ENCODE measurements at places on chromosomes 16 and 17.

GRCh38 chr16:67934306-67935100 lies 2.1 kb downstream of the PSMB10 start:
- DNase-seq: no peak

DNA sequence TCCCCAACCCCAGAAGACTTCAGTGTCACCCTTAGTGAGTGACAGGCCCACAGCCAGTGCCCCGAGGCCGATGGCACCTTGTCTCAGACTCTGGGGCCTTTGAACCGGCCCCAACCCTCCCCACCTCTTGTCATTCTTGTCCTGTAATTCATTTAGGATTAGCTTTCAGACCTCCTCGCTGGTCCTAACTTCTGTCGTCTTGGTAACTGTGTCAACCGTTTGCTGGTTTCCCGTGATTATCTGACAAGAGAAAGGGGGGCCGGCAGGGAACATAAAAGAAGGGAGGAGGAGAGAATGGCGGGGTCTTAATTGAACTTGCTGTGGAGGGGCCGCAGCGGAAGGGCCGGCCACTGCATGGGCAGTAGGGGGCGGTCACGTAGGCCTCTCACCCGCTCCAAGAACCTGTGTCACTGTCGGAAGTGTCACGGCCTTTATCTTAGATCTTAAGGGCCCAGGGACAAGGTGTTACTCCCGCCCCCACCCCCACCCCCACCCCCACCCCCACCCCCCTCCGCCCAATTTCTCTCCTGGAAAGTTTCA lies 46.5 kb upstream of the GSE1 start:
- DNase-seq: no peak

DNA sequence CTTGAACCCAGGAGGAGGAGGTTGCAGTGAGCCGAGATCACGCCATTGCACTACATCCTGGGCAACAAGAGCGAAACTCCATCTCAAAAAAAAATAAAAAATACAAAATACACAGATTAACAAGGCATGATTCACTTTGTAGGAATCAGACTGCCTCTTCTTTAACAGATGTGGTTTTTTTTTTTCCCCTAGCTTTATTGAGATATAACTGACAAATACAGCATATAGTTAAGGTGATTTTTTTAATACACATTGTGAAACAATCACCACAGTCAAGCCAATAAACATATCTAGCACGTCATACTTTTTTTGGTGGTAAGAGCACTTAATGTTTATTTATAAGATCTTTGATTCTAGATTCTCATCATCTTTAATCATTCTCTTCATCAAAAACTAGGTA lies 87.8 kb downstream of the SPAG9 start:
- no peak for DNase-seq

DNA sequence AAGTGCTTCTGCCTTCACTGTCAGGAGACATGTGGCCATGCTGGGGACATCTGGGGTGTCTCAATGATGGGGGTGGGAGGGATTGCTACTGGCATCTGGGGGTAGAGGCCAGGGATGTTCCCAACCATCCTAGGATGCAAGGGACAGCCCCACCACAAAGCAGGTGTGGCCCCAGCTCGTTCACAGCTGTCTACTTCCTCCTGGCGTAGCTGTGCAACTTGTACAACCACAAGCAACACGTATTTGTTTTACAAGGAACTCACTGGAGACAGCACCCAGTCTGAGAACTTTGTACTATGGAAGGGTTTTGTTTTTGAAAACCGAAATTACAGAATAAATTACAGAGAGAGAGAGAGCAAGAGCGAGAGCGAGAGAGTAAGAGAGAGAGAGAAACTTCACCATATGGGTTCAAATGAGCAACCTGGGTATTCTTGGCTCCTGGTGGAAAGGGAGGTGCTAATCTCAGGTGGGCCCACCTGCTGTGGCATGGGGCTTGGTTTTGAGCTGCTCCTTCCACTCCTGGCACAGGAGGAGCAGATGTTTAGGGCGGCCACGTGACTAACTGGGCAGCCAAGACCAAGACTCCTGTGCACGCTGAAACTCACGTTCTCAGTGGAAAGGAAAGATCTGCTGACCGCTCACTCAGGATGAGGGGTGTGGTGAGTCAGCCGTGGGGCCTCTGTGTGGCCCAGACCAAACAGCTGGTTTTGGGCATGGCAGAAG lies 17.5 kb upstream of the TNFRSF13B start:
- DNase-seq: no peak

- DNase-seq: no peak
Measured at GRCh38 chr17:33753452-33753851, 460.4 kb upstream of the ASIC2 start.

DNA sequence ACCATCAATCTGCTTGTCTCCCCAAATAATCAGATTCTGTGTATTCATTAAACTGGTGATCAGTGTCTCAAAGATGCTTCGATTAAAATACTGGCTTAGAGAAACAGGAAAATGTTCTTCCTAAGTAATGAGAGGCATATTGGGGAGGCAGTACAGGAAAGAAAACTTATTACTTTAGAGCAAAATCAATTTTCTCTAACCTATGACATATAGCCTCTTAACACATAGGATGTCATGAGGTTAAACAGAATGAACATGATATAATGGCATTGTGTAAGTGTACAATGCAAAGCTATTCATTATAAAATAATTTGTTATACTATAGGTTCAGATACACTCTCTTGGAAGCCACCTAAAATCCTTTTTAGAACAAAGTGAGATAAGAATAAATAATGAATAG lies 819.3 kb downstream of the KCNJ2 start:
- DNase-seq: no peak

DNA sequence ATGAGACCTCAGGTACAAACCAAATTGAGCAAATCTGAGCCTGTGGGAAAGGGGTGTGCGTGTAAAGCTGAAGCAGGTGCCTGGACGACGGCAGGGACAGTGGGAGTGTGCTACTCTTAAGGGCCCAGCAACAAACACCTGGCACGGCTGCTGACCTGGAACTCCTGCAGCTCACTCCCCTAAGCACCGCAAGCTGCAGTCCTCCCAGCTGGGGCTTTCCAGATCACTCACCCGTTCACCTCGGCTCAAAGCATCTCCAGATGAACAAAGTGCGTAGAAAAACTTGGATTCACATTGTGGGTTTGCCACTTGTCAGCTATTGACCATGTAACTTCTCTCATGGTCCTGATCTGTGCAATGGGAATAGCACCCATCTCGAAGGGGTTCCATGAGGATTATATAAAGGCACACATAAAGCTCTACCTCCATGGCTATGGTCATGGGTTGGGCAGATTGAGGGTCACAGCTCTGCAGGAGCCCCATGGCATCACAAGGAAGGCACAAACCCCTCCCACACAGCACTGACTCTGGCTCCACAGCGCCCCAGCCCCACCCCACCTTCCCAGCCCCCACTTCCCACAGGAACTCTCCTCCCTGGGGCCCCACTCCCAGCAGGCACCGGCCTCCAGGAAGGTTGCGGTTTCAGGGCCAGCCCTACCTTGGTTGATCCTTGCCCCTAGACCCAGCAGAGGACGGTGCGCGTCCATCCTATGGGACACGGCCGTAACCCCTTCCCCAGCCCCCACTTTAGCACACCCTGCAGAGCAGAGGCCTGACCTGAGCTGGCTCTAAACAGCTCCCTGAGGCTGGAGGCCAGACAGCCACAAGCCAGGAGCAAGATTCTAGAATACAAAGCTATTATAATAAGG lies 21.9 kb downstream of the ST3GAL2 start:
- DNase-seq: no peak

DNA sequence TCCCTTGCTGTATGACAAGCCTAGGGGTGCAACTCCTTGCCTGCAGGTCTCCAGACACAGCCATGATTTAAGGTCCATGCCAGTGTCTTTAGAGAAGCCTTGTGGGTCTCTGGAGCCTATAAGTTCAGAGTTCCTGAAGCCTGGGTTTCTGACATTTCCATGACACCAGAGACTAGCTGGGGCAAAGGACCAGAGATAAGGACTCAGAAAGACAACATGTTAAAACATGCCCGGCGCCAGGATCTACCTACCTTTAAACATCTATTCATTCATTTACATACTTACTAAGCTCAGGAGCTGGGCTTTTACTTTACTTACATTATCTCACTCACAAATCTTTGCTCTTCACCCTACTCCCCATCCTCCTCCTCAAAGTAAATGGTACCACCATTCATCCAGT lies 1.5 kb downstream of the MRPL27 start:
- DNase-seq: no peak

DNA sequence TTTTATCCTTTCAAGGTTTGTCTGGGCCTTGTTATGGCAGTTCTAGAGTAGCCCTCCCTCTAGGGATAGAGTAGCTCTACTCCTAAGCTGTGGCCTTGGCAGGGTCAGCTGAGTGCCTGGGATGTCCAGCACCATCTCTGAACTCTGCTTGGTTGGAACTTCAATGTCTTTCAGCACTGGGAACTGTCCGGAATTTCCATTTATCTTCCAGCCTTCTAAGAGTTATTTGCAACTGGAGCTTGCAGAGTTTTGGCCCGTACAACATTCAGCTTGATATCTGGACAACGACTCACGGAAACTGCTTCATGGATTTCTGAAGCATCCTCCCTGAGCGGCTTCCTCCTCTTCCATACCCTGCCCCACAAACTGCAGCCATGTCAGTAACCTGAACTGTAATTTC lies 22.9 kb downstream of the MMD start:
- DNase-seq: no peak

DNA sequence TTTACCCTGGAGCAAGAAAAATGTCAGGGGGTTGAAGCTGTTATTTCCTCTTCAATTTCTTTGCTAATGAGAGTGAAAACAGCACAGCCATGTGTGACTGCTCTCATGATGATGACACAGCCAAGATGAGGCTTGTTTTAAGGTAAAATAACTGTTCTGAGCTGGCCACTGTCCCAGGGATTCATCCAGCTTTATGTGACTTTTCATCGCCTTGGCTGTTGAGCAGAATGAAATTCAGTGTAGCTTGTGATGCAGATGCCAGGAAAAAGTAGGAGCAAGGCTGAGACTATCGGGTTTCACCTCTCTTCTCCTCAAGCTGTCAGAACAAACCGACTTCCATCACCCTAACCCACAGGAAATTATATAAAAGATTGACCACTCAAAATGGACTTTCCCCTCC lies 361.8 kb upstream of the CDH5 start:
- DNase-seq: no peak
